ENCODE measurements at places on chromosomes 6 and 20.

- peak; percentile 12 for DNase-seq
Measured at GRCh38 chr20:13822459-13822858, 37.6 kb downstream of the NDUFAF5 start.

DNA sequence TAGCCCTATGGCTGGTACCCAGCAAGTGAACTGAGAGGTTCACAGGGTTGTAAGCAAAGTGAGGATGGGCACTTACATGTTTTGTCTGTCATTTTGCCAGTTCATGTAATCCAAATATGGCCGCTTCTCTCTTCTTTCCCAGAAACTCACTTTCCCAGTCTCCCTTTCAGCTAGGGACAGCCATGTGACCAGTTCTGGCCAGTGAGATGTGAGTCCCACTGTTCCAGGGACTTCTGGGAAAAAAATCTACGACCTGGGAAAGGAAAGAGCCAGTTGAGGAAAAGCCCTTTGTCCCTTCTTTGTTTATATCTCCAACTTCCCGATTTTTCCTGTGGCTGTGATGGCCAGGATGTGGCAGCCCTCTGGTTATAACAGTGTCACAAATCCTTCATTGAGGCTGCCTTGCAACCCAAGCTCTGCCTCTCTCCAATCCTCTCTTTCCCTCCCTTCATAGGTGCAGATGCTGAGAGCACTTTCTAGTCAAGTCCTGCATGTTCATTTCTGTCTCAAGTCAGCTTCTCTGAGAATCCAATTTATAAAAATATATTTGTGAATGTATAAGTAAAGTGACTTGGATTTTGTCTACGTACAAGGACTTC lies 148.6 kb upstream of the ZFP64 start:
- no peak for DNase-seq

DNA sequence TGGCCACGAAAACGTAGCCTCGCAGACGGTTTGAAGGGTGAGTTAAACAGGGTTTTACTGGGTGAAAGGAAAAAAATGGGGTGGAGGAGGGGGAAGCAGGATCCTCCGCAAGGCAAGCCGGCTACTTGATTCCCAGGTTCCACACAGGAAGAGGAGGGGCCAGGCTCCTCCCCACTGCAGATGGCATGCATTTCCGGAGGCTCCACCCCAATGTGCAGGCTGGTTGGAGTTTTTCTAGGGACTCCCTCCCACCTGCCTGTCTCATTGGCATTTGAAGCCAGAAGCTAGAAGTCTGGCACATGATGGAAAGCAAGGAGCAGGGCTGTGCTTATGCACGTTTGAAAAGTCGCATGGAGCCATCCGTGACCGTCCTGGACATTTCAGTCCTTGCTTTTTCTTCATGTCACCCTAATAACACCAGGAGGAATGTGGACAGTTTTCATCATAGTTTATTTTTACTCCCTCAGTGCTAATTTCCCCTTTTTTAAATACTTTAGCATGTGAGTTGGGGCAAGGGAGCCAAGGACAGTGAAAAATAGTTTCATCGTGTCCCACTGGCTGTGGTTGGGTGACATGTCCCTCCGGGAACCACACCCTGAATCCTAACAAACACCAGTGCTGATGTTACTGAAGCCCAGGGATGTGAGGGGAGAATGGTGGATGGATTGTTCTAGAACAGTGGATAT lies 100.1 kb upstream of the INSM1 start:
- no peak for DNase-seq

DNA sequence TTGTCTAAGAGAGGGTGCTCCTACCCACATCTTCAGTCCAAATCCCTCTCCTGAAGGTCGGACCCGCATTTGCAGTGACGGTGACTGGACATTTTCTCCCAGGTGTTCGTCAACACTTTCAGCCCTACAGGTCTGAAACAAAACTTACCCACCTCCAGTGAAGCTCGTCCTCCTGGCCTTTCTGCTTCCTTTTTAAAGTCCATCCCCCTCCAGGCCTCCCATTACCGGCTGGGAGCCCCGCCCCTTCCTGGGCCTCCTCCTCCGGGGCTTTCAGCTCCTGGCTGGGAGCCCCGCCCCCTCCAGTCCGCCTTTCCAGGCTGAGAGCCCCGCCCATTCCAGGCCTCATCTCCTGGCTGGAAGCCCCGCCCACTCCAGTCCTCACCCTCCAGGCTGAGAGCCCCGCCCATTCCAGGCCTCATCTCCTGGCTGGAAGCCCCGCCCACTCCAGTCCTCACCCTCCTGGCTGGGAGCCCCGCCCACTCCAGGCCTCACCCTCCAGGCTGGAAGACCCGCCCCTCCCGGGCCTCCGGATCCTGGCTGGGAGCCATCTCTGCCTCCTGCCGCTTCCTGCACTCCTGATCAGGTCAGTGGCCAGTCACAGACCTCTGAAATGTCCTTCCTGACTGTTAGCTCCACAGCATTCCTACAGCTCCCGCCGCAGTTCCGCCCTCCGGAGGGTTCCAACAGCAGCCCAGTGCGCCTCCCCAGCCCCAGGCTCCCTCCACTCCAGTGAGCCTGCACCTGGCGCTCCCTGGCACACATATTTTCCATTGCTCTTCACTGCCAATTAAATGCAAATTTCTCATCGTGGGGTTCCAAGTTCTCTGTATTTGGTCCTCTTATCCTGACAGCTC lies 98.5 kb downstream of the LY86 start:
- peak; percentile 61 for DNase-seq

- no peak for DNase-seq
Measured at GRCh38 chr6:161254464-161255253, 19.2 kb downstream of the AGPAT4 start.

DNA sequence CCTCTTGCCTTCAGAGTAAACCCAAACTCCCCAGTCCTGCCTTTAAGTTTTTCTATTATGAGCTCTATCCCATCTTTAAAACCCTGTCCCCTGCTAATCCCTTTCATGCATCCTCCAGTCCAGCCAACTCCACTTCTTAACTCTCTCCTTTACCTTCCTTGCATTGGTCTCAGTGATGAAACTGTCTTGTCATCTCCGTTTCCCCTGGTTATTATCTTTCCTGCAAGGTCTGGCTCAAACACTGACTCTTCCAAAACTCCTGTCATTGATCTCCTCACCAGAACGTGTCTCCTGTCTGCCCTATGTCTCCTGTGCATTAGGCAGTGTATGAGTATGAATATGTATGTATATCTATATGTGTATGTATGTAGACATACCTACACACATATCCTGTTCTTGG lies 11.8 kb upstream of the FNDC1 start:
- DNase-seq = no peak

- DNase-seq = no peak
Measured at GRCh38 chr20:33622705-33623365, 39.3 kb upstream of the C20orf144 start.

DNA sequence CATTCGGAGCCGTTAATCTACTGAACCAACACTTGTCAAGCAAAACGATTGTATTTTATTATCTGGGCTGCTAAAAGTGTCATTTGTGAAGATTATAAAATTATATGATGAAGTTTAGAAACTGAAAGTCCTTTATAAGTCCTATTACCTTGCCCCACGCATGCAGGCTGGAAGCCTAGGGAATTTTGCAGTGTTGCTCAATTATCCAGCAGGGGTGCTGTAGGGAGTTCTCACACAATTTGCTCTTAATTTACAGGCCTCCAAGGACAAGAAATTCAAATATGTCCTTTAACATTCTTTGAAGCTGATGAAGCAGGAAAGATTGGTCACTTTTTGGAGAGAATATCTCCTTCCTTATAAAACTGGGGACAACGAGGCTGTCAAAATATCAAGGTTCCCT lies 368.9 kb downstream of the LMBRD1 start:
- DNase-seq = no peak

GRCh38 chr20:3209946-3210317 lies 634 bp downstream of the ITPA start:
- peak; percentile 8 for DNase-seq

Data from fibroblast of skin of back (primary cell).